Muscle of arm (tissue), 14 donors: ENCODE measurements at places on chromosomes 12 and 14. TPM values are rescaled to one million over a fixed set of nuclear protein-coding genes. Genes with fewer than 3 reads are reported as not detected.
A peak's percentile ranks its signal among the peaks of the same experiment; 100 is the strongest.

- DNase-seq: no peak
These were observed 2.1 kb downstream of the NIN start for GRCh38 chr14:50828721-50829488.

GRCh38 chr12:107468182-107468581 is 217.4 kb upstream of the PWP1 start:
- no peak for DNase-seq

GRCh38 chr12:39723831-39724230 is 104.2 kb upstream of the ABCD2 start:
- DNase-seq: peak; percentile 29

Gene SERPINA12
- not detected for polyA plus RNA-seq

Gene SSPN
- polyA plus RNA-seq: 46.0 TPM

Gene KRT71
- not detected for polyA plus RNA-seq

Gene LALBA
- polyA plus RNA-seq: not detected
